Activated CD8-positive, alpha-beta memory T cell treated with anti-CD3 and anti-CD28 coated beads for 48 hours (primary cell): ENCODE measurements at places on chromosomes 12 and 14.

- no peak for DNase-seq
These were observed 94.7 kb downstream of the CCDC92 start for GRCh38 chr12:123877968-123878367.

DNA sequence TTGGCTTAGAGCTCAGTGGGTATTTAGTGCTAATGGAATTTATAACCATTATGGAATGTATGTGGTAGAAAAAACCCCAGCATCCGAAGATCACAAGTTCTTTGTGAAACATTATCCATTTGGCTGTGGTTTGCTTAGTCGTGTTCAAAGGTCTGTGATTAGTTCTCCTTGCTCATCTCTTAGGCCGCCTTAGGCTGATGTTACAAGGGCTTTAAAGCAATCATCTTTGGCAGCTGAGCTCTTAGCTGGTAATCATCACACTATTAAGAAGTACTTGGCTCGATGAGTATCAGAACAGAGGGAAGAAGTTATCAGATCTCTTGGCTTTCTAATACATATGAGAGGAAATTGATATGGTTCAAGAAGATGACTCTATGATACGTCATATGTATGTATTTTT lies 124.1 kb upstream of the E2F7 start:
- DNase-seq = no peak

GRCh38 chr14:101796016-101796415 lies 34.5 kb downstream of the PPP2R5C start:
- no peak for DNase-seq

DNA sequence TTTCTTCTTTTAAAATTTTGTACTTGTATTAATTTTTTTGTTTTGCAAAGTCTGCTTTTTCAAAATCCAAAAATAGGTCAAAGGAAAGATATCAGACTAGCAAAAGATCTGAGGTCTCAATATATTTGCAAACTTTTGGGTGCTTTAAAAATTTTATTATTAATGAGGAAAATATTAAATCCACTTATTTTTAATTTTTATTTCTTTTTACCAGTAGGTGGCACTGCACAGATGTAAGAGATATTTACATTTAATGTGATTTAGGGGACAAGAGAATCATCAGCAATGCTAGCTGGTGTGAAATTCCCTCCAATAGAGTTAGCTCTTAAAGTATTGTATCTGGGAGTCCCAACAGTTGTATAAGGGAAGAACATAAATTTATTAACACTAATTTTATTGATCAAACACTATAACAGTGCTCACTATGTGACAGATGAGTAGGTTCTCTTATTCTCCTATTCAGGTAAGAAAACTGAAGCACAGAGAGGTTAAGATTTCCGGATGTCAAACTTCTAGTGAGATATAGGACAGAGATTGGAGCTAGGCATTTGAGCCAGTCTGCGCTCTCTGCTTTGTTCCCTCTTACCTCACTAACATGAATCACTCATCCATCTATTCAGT lies 30.5 kb downstream of the ALX1 start:
- DNase-seq = no peak

DNA sequence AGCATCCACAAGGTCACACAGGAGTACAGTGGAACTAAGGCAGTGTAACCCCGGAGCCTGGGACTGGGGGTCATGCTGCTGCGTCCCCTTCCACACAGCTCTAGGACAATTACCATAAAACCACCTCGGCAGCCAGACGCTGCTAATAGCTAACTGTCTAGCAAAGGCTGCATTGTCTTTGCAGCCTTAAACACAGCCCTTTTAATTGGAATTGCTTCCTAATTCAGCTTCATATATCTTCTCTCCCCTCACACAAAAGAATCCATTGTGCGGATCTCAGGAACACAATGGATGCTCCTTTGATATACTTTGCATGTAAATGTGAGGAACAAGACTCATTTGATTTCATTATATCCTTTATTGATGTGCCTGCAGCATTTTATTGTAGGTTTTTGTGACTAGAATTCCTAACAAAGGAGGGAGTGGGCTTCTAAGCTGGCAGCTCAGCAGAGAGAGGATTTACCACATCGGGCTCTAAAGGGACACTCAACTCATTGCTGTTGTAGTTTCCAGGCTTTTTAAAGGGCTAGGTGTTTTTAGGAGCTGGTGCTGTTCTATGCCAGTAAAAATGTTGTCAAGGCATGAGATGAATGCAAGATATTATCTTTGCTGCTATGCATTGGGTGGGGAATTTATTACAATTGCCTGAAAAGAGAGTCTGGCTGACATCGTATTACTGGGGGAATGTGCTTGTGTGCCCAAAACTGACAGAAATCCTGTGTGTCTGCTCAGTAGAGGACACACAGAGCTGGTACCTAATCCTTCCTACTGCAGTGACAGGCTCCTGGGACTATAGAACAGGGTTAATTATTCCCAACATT lies 30.4 kb upstream of the DACT1 start:
- DNase-seq = no peak

DNA sequence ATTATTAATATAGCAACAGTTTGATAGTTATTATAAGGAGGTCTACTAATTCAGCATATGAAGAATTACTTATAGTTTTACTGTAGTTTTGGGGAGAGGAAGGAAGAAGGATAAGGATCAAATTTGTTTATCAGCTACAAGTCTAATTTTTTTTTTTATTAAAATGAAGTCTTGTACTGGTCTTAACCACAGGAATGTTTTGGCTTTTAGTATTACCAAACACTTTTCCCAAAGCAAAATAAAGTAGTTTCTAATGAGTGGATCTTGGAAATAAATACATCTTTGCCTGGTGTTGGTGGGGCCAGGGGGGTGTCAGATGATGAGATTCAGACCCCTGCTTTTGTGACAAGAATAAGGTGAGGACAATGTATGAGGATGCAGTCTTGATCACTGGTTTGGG lies 57.2 kb upstream of the ZDHHC17 start:
- DNase-seq = no peak

DNA sequence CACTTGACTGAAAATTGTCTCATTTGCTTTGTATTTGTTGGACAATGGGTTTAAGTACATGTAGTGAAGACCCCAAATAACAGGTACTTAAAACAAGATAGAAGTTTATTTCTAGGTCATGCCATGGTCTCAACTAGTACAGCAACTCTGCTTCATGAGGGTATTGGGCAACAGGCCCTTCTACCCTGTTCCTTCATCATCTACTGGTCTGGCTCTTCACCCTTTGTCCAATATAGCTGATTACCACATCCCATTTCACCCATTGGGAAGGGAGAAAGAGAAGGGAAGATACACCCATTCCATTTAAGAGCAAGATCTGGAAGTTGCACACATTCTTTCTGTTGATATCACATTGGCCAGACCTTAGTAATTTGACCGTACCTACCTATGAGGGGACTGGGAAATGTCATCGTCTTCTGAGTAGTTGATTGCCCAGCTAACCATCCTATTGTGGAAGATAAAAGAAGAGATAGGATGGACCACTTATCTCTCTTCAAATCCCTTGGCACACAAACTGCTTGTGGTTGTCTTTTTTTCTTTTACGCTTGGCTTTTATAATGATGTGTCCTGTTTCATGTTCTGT lies 104.6 kb downstream of the DIP2B start:
- DNase-seq = no peak

- DNase-seq = no peak
These were observed 84.1 kb upstream of the TRAF3 start for GRCh38 chr14:102693006-102693755.

DNA sequence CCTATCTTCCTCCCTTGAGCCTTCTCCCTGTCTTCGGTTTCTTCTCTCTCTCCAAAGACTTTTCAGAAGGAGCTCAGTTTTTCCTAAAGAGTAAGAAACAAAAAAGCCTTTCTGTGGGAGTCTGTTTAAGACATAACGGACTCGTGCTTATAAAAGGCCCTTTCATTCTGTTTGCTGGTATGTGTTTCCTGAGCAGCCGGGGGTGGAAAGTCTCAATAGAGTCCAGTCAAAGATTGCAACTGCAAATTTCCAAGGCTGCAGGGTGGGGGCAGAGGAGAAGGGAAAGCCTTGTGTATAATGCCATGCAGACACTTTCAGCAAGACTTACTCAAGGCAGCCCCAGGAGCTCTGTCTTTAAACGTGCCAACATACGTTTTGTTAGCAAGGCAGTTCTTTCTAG lies 62.2 kb downstream of the GNG2 start:
- no peak for DNase-seq

- DNase-seq = no peak
These were observed 55.1 kb upstream of the CMKLR1 start for GRCh38 chr12:108394196-108394595.

DNA sequence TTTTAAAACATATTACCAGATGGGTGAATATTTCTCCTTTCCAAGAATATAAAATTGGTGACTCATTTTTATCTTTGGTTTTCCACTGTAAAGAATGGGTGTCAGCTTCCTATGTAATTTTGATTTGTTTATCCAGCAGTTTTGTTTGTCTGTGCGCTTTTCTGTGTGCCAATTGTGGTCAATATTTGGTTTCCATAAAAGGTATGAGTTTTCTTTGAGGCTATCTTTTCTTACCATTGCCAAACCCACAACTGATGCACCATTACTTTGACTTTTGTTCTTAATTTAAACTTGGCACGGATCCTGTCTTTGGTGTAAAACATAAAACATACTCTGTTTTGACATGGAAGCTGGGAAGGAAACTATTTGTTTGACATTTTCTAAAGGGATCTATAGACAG lies 78.8 kb upstream of the NAV3 start:
- no peak for DNase-seq

GRCh38 chr12:48961331-48961730 lies 4.0 kb upstream of the ARF3 start:
- DNase-seq = no peak

DNA sequence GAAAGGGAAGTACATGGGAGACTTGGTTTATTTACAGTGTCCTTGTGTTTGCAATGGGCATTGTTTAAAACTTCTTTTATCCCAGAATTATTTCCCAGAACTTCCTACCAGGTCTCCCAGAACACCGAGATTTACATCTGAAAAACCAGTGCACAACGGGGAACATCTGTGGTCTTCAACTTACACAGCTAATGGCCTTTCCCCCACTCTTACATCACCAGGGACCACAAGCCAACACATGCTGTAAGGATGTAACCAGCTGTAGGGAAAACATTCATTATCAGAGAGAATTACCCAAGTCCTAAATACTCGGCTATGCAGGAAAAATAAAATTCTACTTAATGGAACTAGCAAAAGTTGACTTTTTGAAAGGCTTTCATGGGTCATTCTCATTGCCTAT lies 267.6 kb downstream of the DUSP6 start:
- DNase-seq = no peak

GRCh38 chr14:53010193-53011040 lies 59.6 kb upstream of the FERMT2 start:
- no peak for DNase-seq

- no peak for DNase-seq
These were observed 31.7 kb upstream of the HDAC7 start for GRCh38 chr12:47851303-47851952.

- DNase-seq = no peak
These were observed 263.8 kb downstream of the APAF1 start for GRCh38 chr12:98908866-98909265.

GRCh38 chr12:54980341-54980740 lies 4.2 kb downstream of the TESPA1 start:
- DNase-seq = no peak

- DNase-seq = no peak
These were observed 27.6 kb downstream of the PMCH start for GRCh38 chr12:102169922-102170621.

DNA sequence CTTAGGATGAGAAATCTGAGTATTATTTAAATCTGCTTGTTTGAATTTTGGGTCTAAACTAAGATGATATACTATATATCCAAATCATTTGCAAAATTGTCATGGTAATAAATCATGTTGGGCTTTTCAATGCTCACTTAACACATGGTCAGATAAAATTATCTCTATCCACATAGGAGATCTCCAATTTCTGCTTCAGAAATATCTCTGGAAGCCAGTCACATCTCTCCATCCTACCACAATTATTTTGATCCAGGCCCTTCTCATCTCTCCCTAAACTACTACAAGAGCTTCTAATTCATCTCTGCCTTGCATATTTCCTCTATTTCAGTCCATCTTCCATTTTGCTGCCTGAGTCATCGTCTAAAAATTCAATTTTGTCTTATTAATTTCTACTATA lies 3.8 kb downstream of the DCN start:
- DNase-seq = no peak

DNA sequence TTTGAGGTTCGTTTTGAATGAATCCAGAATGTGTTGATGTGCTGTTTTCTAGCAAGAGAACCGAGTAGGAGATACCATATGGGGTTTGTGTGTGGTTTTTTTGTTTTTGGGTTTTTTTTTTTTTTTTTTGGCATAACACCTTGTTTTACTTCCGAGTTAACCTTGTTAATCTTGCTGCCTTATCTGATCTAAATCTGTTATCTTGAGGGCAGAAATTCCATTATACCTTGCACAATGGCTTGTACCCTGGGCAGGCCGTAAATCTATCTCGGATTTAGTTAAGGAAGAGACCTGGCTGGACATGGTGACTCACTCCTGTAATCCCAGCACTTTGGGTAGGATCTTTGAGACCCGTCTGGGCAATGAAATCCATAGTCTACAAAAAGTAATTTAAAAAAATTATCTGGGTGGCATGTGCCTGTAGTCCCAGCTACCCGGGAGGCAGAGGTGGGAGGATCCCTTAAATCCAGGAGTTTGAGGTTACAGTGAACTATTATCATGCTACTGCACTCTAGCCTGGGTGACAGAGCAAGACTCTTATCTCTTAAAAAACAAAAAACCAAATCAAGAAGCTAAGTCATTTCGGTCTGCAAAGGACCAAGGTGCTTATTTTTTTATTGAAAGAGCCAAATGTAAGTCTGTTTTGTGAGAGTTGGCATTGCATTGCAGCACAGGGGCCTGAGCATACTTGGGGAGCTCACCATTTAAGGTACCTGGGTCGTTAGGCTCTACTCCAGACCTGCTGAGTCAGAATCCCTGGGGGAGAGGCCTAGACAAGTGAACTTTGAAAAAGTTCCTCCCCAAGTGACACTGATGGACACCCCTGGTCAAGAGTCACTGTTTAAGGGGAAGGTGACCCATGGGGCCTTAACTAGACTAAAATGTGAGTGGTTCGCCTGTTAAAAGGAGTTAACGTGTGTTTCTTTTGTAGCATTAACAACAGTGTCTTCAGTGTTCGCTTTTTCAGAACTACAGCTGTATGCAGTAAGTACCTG lies 6.7 kb downstream of the DLST start:
- no peak for DNase-seq

GRCh38 chr14:83171761-83172160 lies 1638.1 kb upstream of the SEL1L start:
- DNase-seq = no peak

GRCh38 chr14:99233222-99234035 lies 38.6 kb downstream of the BCL11B start:
- no peak for DNase-seq

DNA sequence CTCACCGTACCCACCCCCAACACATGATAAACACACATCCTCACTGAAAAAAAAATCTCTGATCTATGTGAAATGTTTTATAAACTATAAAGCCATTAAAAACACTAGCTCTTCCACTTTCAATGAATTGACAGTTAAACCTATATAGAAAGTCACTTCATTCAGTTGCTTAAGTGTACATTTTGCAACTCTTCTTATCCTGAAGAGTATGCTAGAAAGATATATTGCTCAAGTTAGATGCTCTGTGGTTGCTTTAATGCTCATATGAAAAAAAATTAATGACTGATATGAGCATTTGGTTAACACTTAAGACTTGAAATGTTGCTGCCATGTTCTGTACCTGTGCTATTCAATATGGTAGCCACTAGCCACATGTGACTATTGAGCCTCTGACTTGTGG lies 21.0 kb upstream of the MIA2 start:
- DNase-seq = no peak
